Activated naive CD4-positive, alpha-beta T cell (primary cell): ENCODE measurements at places on chromosomes 1 and 21.
A peak's percentile ranks its signal among the peaks of the same experiment; 100 is the strongest.

- no peak for DNase-seq
These were observed 118.3 kb downstream of the GALNT2 start for GRCh38 chr1:230185076-230186001.

GRCh38 chr1:39976732-39977131 lies 21.8 kb downstream of the MFSD2A start:
- no peak for DNase-seq

GRCh38 chr1:72482736-72483413 lies 200.5 kb upstream of the NEGR1 start:
- no peak for DNase-seq

- DNase-seq: no peak
These were observed 20.0 kb downstream of the USP25 start for GRCh38 chr21:15749861-15750159.

GRCh38 chr1:41811051-41811795 lies 107.5 kb downstream of the HIVEP3 start:
- no peak for DNase-seq

- DNase-seq: no peak
These were observed 1.7 kb upstream of the FMN2 start for GRCh38 chr1:240090014-240090413.

DNA sequence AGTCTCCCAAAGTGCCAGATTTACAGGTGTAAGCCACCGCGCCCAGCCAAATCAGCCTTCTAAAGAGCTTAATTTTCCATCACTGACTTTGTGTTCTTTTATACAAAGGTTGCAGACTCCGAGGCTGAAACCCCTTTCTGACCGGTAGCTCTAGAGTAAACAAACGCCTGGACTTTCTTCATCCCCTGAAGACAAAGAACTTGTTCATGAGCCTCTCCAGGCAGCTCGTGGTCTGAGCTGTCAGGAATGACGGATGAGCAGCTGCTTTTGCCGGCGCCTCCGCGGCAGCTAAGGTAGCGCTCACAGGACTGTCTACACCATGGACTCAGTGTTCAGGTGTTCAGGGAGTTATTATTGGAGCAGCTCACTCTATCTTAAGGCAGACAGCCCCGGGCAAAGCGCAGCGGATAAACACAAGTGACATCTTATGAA lies 128.5 kb upstream of the ERRFI1 start:
- DNase-seq: no peak

DNA sequence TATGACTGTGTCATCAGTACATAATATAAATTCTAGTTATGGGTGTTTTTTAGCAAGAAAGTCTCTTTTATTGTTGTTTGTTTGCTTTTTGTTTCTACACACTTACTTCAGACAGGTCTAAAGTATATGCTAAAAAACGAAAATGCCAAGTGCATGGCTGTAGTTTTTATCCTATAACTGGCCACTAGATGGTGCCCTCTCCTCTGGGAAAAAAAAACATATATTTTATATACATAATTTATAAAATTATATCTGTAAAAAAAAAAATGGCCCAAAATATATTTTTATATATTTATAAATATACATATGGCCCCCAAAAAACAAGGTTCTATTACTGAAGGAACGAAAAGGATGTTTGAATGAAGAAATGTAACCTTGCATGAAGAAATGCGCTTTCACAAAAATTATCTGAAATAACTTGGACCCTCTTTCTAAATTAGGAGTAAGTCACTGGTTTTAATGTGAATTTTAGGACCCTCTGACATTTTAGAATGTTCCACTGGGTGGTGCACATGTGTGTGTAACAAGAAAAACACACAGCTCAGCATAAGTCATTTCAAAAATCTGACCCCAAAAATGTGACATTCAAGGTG lies 93.5 kb downstream of the TTLL7 start:
- DNase-seq: no peak

DNA sequence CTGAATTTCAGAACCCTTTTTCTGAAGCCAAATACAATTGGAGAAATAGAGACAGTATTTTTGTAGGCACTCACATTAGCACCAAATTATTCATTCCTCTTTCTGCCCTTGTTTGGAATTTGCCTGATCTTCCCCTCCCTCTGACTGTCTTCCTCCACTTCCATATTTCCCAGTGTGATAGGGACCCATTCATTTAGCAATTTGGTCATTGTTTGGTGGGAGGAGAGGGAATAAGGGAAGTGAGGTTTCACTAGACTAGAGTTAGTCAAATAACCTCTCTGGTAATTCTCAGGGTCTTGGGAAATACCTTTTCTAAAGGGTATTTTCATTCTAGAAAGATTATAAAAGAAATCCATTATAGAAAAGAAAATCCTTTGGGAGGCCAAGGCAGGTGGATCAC lies 31.0 kb upstream of the MTMR11 start:
- no peak for DNase-seq

DNA sequence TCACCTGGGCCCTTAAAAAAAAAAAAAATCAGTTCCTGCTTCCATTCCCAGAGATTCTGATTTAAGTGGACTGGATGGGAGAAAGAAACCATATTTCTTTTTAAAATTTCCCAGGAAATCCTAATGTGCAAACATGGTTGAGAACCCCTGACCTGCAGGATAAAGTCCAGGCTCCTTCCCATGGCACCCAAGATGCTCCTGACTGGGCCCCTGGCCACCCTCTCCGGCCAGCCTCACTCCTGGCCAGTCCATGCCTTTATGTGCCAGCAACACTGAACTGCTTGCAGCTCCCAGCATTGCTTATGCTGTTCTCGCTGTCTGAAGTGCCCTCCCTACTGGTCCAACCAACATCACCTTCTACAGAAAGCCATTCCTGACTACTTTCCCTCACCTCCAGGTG lies 93.9 kb downstream of the TEX35 start:
- no peak for DNase-seq

- no peak for DNase-seq
These were observed at the start of gene MOV10 for GRCh38 chr1:112674440-112674985. Gene MOV10, plus strand, starts transcription at chr1:112674659. Its CDS starts 254 bp downstream, at chr1:112674913.

DNA sequence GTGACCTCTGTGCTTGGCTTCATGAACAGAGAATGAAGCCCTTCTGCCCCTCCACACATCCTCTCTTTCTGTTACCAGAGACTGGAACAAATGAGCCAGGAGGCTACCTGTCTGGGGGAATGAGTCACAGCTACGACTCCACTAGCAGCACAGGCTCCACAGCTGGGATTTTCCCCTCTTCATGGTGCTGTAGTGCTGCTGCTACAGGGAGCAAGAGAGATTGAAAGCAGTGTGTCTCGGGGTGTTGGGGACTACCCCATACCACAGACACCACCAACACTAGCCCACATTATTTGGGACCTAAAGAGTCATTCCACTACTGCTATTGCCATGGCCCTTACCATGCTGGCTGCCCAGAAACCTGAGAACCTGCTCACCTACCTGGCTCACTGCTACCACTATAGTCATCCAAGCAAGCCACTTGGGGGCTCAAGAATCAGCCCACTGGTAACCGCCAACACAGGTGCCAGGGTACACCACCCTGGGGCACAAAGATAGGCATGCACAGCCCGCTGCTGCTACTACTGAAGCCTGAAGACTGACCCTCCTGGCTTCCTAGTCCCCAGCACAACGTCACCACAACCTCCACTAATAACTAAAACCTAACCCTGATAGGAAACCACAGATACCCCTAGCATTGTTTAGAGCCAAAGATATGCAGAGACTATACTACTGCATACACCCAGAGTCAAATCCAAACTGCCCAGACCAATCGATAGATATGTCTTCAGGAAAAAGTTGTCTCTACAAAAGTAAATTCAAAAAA lies 17.7 kb downstream of the CD1E start:
- no peak for DNase-seq

- no peak for DNase-seq
These were observed 4.8 kb downstream of the S100A16 start for GRCh38 chr1:153608089-153608682.

DNA sequence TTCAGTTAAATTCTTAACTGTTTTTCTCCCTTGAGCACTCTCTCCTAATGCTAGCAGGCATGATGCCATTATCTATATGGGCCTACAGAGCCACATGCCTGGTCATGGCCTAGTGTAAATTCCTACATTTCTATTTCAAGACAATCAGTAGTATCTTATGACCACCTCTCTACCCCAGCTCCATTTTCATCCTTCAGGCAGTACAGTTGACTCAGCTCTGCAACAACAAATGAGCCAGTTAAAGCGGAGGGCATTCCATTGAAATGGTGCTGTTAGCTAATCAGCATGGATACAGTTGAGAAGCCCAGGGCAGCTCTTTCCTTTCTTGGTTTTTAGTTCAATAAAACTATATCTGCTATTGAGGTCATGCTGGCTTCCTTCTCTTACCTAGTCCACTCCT lies 150.0 kb downstream of the PPP1R12B start:
- no peak for DNase-seq

- DNase-seq: no peak
These were observed 1.6 kb upstream of the CD52 start for GRCh38 chr1:26315874-26316850.

- DNase-seq: no peak
These were observed 7.7 kb downstream of the NOC2L start for GRCh38 chr1:951364-951763.

GRCh38 chr1:183443011-183443410 lies 24.8 kb upstream of the NMNAT2 start:
- no peak for DNase-seq

DNA sequence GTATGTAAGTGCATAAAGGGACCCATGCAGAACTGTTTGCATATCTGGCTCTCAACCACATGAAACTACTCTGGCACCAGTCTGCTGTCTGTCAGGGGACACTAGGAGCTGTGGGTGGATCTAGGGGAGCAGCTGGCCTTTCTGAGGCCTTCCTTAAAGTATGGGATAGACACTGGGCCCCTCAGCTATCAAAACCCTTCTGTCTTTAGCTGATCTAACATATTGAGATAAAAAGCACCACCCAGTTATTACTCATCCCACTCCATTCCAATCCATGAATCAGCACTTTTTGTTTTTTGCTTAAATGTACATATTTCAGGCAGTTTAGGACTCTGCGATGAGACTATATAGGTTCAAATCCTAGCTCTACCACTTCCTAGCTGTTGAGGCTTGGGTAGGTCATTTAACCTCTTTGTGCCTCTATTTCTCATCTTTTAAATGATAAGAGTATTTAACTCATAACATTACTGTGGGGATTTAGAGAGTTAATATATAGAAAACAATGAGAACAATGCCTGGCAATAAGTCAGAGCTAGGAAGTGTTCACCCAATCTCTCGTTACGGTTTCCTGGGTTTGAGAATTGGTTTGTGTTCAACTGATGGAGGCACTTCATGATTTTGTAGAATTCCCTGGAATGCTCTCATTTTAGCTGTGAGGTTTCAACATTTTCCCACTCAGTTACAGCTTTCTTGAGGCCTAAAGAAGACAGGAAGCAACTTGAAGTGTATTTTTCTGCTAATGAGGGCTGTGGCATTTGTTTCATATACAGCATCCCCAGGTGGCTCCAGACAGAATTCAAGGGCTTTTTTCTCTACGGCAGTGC lies 68.9 kb downstream of the LRIG2 start:
- DNase-seq: no peak

GRCh38 chr1:109535971-109536491 lies 3.6 kb upstream of the GPR61 start:
- no peak for DNase-seq

DNA sequence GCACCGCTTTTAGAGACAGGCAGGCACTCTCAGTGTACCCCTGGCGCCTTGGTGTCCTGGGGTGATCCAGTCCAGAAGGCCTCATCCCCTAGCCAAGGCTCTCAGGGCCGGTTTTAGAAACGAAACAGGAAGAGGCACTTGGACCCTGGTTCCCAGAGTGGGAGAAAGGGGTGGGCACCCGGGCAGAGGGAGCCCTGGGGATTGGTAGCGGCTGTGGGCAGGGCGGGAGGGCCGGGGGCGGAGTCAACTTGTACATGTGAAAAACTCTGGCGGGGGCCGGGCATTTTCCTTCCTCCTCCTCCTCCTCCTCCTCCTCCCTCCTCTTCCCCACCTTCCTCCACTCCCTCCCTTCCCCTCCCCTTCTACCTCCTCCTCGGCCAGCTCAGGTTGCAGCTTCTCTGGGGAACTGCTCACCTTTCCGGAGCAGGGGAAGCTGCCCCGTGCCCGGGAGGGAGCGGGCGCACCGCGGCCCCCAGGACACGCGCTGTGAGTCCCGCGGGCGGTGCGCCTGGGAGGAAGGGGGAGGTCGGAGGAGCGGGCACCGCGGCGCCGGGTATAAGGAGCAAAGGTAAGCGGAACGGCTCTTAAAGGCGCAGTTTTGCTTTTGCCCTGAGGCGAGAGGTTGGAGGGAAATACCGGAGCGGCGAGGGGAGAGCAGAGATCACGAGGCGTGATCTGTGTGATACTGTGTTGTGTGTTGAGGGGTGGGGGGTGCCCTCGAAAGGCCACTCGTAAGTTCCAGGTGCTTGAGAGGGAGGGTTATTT lies at the start of gene CDK18:
CDK18 (plus strand) TSS at position 359 of the 765 bp plus-strand sequence. CDS start 18,499 bp downstream, outside the sequence.
- peak; percentile 41 for DNase-seq

- DNase-seq: no peak
These were observed 229.9 kb downstream of the TGFB2 start for GRCh38 chr1:218575079-218575478.

GRCh38 chr1:69110851-69111250 lies 456.9 kb upstream of the LRRC7 start:
- DNase-seq: no peak

DNA sequence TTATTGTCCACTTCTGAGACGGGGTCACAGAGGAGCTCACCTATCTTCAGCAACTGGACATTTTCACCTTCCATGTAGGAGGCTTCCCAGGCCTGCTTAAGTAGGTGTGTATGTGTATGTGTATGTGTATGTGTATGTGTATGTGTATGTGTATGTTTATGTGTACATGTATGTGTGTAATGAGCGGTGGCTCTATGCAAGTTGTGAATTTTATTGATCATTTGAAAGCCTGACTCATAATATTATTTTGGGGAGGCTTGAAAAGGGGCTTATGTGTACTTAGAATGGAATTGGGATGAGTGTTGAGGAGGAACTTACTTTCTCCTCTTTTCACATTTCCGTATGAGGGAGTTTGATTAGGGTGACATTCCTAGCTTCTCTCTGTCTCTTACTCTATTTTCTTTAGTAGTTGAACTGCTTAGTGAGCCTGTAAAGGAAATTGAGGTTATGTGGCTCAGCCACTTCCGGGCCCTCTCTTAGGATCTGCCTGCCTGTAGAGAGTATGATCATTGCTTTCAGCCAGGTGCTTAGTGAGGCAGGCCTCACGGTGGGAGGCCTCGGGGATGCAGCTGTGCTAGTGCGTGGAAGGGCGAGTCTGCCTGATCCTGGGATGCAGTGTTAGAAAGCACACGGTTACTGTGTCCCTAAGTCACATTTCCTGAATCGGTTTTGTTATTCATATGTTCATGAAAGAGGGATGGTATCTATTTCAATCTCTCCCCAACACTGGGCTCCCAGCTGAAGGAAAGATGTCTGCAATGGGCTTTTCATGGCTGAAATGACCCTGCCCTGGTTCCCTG lies 61.0 kb downstream of the IER5 start:
- peak; percentile 42 for DNase-seq

GRCh38 chr21:32131960-32132359 lies 146.9 kb downstream of the MIS18A start:
- no peak for DNase-seq
